T-helper 1 cell (primary cell): ENCODE measurements at places on chromosomes 2 and 18.

DNA sequence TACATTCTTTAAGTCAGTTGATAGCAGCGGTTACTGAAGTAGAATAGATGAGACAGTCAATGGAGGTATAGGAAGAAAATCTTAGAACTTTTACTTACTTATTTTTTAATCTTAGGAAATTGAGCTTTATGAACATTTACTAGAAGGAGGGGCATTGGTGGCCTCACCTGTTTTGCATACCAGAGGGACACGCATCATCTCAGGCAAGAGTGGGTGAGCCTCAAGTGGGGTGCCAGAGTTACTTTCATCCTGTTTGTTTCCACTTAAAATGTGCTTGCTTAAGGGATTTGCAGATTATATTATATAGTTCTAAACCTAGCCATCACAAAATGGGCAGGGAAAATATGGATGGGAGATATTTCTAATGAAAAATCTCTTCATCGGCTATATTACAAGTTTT is 61.6 kb downstream of the WDR7 start:
- no peak for DNase-seq

GRCh38 chr18:29154758-29155725 is 978.1 kb upstream of the CDH2 start:
- DNase-seq: no peak

GRCh38 chr2:8015848-8016600 is 665.8 kb upstream of the ID2 start:
- DNase-seq: no peak

DNA sequence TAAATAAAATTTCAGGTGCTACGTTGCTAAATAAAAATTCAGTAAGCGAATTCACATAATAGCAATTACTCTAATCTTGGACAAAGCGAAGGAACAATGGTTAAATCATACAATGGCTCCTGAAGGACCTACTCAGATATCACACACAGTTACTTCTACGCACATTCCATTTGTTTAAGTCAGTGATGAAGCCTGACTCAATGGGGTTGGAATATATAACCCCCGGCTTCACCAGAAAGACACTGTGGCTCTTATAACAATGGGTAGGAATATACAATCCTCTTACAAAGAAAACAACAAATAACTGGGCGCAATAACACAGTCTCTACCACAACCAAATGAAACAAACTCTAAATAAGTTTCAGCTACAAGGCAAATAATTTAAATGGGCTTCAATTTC is 349.5 kb downstream of the IRS1 start:
- DNase-seq: no peak

- no peak for DNase-seq
Observed at GRCh38 chr2:241469746-241470145, 38.6 kb downstream of the STK25 start.

- DNase-seq: no peak
Observed at GRCh38 chr2:25372405-25373268, 30.9 kb upstream of the DNMT3A start.

DNA sequence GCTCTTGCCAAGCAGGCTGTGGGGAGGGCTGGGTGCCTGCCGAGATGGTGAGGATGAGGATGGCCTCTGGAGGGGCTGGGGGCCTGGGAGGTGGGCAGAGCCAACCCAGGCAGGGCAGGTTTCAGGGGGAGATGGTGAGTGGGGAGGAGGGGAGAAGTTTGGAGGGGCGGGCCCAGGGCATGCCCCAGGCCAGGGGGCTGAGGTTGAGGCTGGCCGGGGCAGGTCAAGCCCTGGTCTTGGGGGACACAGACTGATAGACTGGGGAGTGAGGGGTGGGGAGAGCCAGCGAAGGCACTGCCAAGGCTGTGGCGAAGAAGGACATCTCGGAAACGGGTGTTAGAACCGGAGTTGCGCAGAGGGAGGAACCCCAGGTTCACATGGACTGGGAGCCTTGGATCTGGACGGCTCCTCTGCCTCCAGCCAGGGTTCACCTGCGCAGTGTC is 12.6 kb downstream of the CAPN10 start:
- DNase-seq: no peak

DNA sequence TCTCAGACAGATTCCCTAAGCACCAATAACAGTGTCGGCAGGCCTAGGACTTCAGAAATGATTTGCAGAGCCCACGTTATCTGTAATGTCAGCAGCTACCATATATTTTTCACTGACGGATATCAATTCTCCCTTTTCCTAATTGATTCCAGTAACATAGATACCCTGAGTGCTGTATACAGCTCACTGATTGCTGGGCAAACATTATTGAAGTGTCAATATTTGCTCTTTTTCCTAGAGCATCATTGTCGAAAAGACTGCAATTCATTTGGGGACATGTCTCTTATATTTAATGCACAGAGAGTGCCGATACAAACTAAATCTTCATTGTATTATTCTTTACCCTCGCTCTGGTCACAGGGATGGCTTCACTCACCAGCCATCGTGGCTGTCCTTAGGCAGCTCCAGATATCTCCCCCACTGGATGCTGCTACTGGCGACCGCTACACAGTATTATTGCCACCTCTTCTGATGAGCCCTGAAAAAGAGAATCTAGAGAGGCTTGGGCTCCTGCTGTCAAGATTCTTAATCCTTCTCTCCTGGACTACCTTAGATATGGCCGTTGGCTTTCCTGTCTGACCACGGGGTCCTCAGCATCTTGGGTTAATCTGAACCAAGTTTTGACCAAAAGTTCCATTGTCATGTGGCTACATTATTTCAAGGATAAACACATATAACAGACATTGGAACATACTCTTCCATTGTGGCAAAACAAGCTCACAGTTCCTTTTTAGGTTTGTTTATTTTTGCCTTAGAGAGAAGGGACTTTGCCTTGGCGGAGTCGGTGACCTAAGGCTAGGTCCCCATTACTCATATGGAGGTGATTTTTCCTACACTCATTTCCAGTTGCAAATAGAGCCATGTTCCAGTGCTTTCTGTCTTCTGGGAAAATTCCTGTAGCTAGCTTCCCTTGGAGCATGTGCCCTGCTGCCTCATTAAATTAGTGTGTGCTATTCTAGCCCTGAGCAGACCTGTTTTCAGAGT is 105.4 kb downstream of the CPO start:
- DNase-seq: no peak

- no peak for DNase-seq
Observed at GRCh38 chr2:19554520-19554919, 196.1 kb upstream of the OSR1 start.

- DNase-seq: no peak
Observed at GRCh38 chr18:42231284-42231683, 276.2 kb downstream of the PIK3C3 start.

DNA sequence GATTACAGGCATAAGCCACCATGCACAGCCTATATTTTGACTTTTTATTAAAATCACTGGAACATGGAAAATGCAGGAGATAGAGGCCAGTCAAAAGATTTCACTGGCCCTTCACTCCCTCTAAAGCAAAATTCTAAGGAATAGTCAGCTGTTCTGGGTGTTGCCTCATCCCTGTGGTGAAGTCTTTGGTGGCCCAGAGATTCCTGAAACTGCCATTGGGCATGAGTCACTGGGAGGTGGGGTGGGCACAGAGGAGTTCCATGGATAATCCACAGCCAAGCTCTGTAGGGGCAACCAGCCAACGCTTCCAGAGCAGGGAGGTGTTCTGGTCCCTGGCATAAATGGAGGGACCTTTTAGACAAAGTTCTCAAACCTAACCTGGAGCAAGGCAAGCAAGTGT is 89.7 kb upstream of the TTC39C start:
- no peak for DNase-seq

- DNase-seq: no peak
Observed at GRCh38 chr2:24354957-24355356, 5.4 kb downstream of the ITSN2 start.

DNA sequence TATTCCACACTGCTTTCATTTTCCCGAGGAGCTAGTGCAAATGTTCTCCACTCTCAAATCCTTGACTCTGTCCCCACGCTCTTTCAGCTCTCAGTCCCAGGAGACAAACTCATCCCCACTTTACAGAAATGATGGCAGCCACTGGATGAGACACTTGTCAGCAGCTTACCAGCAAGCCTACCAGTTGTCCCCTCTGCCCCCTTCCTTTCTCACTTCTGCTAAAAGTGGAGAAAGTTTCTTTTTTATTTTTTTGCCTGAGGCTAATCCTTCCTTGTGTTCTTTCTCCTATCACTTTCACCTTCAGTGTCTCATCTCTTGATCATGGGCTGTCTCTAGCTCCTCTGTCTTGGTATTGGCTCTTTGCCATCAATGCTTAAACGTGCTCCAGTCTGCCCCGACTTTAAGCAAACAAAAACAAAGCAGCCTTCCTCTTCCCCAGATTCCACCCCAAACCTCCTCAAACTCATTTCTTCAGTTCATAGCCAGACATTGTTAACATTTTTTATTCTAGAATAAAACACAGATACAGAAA is 64.5 kb downstream of the TTC32 start:
- DNase-seq: no peak

- peak; percentile 96 for DNase-seq
Observed at GRCh38 chr2:19347619-19348562, 10.5 kb downstream of the OSR1 start.

GRCh38 chr2:188032306-188032705 is 259.4 kb upstream of the GULP1 start:
- no peak for DNase-seq

DNA sequence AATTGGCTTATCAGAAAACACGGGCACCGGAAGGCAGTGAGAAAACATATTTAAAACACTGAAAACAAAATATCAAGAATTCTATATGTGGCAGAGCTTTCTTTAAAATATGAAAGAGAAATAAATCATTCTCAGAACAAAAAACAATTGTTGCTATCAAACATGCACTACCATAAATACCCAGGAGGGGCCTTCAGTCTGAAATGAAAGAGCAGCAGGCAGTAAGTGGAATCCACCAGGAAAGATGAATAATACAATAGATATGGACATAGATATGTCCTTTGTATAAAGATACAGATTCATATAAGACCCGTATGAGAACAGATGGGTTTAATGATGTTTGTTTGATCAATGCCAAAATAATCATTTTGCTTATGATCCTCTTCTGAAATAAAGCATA is 142.0 kb downstream of the TMEM18 start:
- no peak for DNase-seq

GRCh38 chr2:216732334-216732733 is 37.0 kb upstream of the IGFBP5 start:
- no peak for DNase-seq

DNA sequence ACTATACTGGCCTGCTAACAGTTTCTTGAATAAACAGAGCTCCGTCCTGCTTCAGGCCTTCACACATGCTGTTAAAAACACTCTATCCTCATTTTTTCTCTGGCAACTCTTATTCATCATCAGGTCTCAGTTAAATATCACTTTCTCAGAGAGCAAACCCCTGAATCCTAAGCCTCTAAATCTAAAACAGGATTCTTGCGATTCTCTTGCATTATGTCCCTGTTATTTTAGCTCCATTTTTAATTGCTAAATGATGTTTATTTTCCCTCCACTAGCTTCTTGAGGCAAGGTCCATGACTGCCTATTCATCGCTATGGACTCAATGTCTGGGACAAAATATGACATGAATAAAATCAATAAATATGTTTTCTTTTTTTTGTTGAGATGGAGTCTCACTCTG is 190.7 kb upstream of the SMAD7 start:
- no peak for DNase-seq

DNA sequence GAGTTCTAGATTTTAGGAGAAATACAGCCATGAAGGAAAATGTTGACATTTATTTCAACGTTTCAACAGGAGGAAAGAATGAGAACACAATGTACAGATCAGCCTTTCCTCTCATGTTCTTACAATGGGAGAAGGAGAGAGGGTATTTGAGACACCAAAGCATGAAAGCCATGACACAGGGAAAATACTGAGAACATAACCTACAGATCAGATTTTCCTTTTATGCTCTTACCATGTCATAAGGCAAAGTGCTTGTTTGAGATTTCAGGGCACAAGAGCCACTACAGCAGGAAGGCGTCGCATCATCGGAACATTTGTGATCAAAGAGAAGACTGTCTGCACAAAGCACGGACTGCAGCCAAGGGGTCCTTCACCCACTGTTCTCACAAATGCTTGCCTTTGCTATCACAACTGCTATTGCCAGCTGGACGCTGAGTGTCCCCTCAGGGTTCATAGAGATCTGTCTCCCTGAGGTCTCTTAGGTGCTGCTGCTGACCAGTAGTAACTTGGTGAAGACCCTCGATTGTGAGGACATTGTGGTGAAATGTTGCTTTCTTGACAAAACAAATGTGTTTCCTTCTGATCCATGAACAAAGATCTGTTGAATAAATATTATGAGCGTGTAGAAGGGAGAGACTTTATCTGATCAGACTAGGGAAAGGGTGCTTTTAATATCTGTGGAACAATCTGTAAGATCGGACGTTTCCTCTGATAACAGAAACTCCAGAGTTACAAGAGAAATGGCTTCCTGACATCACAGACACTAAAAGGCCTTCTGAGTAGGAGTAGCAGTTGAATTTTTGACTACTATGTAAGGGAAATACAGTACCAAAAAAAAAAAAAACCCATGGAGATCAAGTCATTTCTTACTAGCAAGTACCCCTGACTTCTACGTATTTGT is 6.4 kb upstream of the IL1RL1 start:
- DNase-seq: no peak

DNA sequence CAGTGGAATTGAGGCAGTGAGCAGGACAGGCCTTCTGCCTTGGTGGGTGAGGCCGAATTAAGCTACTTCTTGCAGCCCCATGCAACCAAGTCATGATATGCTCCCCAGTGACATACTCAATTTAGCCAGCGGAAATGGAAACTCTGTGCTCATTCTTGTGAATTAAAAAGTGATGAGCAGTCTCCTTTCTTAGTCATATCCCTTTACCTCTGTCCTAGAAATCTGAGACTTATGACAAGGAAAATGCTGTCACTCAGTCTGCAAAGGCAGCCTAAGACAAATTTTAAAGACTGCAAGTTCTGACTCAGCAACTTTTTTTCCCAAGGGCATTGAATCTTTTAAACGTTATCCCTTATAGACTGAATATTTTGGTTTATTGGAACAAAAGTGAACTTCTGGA is 218.2 kb downstream of the SH3BP4 start:
- no peak for DNase-seq

- DNase-seq: no peak
Observed at GRCh38 chr2:12487253-12488004, 229.3 kb upstream of the TRIB2 start.

GRCh38 chr2:150705767-150706166 is 218.3 kb upstream of the RND3 start:
- DNase-seq: no peak

DNA sequence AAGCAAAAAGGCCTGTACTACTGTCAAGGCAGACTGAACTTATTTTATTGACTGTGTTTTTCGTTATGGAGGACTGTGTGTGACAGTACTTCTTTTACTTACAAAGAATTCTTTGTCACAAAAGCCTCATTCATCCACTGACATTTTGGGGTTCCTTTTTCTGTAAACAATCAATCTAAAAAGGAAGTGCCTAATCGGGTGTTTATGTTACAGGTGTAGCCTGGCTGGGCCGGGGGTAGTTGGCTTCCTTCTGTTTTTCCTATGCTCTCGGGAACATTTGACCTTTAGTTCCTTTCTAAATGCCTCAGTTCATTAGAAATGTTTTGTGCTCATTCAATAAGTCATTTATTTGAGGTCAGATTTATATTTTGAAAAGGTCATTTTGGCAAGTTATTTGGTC is 8.3 kb downstream of the ZCCHC2 start:
- no peak for DNase-seq
